NCI-H2029 (cell line): ENCODE measurements at places on chromosomes 11 and 22.

- DNase-seq: no peak
Observed at GRCh38 chr11:2102132-2102882, 36.9 kb downstream of the IGF2 start.

GRCh38 chr11:127862406-127862805, 725.0 kb downstream of the ETS1 start:
- DNase-seq: no peak

DNA sequence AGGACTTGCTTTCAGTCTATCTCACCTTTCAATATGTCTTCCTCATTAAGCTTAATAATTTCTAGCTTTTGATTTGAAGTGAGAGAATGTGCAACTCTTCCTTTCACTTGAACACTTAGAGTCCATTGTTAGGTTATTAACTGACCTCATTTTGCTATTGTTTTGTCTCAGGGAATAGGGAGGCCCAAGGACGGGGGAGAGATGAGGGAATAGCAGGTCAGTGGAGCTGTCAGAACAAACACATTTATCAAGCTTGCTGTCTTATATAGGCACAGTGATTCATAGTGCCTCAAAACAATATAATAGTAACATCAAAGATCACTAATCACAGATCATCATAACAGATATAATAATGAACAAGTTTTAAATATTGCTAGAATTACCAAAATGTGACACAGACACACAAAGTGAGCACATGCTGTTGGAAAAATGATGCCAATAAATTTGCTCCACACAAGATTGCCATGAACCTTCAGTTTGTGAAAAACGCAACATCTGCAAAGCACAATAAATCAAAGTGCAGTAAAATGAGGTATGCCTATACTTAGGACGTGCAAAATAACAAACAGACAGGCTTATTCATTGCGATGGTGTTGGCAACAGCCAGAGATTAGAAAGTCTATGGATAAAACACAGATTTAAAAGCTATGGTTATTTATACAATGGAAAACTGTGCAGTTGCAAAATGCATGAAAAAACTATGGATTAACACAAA, 106.3 kb upstream of the TEAD1 start:
- DNase-seq: no peak

DNA sequence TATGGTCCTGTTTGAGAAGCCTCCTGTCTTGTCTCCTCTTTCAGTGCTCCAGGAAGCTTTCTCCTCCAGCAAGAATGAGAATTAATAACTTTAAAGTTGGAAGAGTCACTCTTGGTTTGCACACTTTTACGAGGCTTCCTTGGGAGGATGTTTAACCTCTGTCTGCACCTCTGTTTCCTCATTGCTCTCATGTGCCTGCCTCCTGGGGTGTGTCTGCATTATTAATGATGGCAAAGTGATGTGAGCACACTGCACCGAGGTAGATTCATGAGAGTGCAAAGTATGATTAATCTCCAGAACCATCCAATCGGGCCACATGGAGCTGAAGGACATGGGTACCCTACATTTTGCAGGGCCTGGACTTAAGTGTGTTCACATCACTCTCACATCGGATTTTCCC, 73.5 kb upstream of the TENM4 start:
- no peak for DNase-seq

DNA sequence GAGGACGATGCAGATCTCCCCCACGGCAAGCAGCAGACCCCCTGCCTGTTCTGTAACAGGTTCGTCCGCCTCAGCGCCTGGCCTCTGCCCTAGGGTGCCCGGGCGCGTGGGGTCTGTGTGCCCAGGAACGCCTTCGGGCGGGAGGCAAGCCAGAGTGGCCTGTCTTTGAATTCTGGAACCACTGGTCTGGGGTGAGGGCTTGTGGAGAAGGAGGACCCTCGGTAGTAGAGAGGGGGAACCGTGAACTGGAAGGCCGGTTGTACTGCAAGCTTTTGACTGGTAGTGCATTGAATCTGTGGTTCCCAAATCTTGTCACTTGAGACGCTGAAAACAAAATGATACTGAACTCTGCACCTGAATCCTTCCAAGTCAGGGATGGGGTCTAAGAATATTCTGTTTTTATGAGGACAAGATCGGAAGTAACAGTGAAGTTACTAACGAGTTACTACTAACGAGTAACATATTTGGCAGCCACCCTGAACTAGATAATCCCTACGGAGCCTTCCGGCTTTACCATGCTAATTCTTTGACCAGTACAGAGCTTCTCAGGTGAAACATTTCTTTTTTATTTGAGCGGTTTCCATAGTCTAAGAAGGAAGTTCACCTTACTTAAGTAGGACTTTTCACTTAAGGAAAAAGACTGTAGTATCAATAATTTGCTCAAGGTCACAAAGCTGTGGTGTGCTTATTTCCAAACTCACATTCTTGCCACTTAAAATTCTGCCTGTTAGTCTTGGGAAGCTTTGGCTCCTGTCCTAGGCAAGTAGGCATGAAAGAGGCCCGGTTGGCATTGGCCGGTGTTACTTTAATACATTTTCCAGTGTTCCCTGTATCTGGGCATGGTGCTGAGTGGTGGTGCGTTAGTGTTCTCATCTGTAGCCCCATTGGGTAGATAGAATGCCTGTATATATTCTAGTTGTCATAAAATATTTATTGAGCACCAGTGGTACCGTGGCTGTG, 860 bp downstream of the PRMT3 start:
- no peak for DNase-seq

- no peak for DNase-seq
Observed at GRCh38 chr11:11701070-11701469, 79.3 kb upstream of the GALNT18 start.

DNA sequence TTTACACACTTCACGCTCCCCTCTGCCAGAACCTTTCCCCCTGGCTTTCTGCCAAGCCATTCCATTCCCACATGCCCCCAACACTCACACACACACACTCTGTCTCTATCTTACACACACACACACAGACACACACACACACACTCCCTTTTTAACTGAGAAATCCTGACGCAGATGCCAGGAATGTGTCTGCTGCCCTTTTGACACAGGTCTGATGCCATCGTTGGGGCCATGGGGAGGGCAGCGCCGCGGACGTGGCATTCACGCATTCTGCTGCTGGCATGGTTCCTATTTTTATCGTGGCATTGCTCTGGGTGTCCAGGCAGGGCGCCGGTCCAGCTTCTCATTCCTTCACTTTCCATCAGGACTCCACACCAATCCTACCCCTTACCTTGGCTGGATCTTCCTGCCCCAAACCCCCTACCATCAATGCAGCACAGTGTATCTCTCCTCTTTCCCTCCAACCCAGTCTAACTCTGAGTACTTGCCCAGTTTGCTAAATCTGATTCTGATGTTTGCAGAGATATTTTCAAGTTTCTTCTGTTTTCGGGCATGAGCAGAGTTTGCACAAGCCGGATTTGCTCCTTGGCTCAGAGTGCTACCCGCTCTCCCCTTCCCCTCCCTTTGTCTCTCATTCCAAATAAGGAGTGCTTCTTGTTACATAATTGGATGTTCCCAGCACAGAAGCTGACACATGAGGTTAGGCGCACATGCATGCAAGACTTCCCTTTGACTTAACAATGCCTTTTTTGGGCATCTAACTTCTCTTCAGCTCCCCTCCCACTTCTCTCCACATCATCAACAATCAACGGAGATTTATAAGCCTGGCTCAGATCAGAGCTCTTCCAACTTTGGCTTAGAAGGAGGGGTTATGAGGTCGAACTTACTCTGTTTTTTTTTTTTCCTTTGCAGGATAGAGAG, 18.8 kb downstream of the SNX19 start:
- no peak for DNase-seq

- DNase-seq: no peak
Observed at GRCh38 chr22:28018461-28018927, 99.4 kb upstream of the PITPNB start.

DNA sequence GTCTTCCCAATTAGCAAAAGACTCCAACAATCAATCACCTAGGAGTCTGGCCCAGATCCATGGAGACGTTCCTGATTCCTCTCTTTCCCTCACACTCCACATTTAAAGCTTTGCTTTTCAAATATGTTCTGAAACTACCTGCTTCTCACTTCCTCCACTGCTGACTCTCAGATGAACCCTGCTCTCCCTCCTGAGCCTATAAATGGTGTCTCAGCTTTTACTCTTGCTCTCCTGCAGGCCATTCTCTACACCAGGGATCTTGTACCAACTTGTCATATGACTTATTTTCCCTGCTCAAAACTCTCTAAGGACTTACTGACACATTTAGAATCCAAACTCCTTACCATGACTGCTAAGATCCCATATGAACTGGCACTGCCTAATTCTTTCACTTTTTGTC, 138.4 kb upstream of the DDI1 start:
- DNase-seq: no peak

DNA sequence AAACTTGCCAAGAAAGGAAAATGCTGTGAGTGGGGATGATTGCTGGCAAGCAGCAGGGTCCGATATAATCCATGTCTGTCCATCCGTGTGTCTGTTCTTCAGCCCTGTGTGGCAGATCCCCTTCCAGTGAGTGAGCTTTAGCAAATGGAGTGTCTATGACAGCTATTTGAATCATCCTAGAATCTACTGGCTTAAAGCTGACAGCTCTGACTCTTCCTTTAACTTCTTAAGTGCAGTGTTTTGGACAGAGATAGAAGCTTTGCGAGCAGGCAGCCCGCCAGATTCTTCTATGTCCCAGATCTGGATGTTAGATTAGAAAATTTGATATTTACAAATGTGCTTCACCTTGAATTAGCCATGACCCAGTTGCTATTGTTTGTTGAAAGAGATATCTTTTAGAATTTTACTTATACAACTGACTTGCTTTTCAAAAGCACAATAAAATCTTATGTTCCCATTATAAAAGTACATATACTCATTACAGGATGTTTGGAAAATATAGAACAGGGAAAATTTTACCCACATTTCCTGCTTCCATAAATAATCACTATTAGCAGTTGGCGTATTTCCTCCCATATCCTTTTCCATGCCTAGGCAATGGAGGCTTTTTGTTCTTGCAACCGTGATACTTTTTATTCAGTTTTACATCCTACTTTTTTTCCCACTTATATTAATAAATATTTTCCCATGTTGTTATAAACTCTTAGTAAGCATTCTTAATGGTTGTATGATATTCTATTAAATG, 124.5 kb downstream of the COMMD9 start:
- DNase-seq: no peak

GRCh38 chr11:87006035-87006434, 31.7 kb upstream of the TMEM135 start:
- no peak for DNase-seq

GRCh38 chr22:19533049-19533626, 8.9 kb upstream of the CLDN5 start:
- DNase-seq: no peak

DNA sequence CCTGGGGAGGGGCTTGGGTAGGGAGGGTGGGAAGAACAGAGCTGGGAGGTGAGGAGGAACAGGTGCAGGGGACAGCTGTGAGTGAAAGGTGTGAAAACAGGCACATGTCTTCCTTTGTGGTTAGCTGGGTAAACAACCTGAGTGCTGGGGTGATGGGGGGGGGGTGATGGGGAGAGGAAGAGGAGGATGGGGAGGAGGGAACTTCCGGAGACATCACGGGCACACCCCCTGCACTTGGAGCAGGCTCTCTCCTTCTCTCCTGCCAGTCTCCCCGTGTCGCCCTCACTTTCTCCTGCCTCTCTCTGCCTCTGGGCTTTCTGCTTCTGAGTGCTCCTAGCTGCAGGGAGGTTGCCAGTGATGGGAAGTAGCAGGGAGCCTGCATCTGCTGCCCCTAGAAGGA, 8.8 kb downstream of the CXCR5 start:
- DNase-seq: peak; percentile 84

DNA sequence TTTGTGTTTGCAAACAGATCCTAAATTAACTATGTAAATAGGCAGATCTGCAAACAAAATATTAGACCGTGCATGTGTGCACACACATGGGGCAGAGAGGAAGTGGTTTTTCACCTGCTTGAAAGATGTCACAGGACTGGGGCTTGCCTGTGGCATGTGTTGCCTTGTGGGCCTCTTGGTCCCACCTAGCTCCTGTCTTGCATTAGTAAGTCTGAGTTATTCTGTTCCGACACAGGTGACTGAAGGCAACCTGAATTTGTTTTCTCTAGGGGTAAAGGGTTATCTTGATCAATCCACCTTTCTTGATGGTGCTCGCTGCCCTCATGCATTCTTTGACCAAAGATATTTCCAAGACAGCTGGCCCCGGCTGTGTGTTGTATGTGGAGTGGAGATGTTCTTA, 667.5 kb downstream of the NTM start:
- no peak for DNase-seq

DNA sequence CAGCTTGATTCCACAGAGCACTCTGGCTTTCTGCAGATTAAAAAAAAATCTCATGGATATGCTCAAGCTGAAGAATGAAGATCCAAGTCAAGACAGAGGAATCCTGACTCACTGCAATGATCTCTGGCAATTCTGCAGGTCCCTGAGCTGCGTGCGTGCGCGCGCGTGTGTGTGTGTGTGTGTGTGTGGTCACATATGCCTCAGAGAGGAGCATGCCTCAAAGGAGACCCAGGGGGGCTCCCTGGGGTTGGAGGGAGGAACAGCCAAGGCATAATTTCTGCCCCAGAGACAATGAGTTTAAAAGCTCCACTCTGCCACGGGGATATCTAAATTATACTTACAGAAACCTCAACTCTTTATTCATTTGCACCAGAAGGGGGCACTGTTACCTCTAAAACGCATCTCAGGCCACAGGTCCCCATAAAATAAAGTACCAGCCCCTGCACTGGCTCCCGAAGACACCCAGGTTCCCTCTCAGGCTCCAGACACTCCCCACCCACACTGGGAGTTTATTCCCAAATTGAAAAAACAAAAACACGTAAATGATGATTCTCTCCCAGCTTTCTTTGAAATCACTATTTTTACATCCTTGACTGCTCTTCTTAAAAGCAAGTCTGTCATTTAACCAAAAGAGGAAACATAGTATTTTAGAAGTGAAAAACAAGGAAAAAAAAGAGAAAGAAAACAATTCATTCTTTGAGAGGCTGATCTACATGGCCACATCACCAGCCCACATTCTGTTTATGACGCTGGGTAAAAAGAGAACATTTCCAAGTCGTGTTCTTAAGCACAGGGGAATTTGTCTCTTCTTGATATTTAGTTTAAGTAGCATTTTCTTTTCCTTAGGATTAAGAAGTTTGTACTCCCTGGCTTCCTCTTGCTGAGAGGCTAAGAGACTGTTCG, 401.0 kb downstream of the LARGE1 start:
- DNase-seq: peak; percentile 20

GRCh38 chr22:46066691-46067090, 83.6 kb upstream of the PPARA start:
- DNase-seq: peak; percentile 61

DNA sequence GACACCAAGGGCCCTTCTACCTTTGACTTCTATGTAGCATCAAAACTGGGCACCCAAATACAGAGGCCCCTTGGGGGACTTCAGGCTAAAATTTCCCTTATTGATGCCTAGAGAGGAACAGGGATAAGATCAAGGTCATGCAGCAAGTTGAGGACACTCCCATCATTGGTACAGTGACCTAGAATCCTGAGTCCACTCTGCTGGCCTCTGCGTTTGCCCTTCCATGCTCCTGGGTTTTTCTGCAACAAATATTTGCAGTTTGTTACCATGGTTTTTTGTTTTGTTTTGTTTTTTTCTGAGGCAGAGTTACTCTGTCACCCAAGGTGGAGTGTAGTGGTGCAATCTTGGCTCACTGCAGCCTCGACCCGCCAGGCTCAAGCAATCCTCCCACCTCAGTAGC, 64.2 kb downstream of the THAP12 start:
- no peak for DNase-seq
